ENCODE measurements at places on chromosomes 13 and 19. TPM values are rescaled to one million over a fixed set of nuclear protein-coding genes. Genes with fewer than 3 reads are reported as not detected.

The PSG6 gene
- not detected for total RNA-seq

GRCh38 chr13:113633485-113633873, 24.5 kb downstream of the ATP4B start:
- no peak for DNase-seq

DNA sequence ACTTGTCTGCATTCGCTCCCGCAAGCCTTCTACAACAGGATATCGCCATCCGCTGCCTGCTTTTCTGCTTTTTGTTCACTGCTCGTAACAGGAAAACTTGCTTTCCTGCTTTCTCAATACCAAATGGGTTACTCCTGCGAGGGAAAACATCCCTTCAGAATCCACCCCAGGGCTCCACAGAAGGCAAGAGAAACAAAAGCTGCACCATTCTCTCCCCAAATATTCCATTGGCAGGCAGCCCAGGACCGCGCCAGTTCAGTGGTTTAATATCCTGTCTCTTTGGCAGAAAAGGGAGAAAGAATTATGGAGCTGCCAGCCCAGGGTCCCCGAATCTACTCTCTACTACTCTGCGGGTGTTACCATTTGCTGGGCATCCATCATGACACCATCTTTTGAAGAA, 84.7 kb upstream of the DOCK9 start:
- no peak for DNase-seq

The QPCTL gene
- total RNA-seq, result 42.8 TPM

DNA sequence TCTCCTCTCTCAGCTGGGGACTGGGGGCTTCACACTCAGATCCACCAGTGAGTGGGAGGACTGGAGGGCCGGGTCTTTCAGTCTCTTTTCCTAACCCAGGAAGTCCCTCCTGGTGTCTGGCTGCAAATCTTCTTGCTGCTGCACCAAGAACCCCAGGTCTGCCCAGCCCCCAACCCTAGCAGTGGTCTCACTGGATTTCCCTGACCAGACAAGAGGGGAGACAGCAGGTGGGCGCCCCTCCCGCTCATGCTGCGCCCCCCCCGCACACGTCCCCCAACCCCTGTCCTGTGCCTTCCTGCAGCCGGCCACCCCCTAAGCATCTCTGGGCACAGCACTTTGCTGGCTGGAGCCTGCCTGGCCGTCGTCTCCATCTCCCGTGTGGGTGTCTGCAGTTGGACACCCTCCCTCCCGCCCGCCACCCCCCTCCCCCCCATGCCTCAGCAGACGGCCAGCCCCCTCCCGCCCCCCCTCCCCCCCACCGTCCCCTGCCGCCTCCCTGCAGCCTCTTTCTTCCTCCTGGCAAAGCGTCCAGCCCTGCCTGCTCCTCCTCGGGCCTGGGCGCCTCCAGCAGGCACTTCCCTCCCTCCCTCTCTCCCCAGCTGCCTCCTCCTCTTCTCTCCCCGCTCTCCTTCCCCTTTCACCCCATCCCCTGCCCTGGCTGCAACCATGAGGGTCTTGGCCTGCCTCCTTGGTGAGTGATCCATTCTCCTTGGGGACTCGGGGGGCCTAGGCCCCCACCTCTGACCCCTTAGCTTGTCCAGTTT, at the start of gene SSC5D:
TSS of gene SSC5D (plus strand) at position 513 of the 764 bp plus-strand sequence. CDS start at position 667, 154 bp downstream.
- DNase-seq, result no peak

GRCh38 chr19:44748426-44749254, at the start of gene BCL3:
Gene BCL3 (plus strand): TSS chr19:44748708. CDS start chr19:44748791, 83 bp downstream.
- DNase-seq, result peak; percentile 88

DNA sequence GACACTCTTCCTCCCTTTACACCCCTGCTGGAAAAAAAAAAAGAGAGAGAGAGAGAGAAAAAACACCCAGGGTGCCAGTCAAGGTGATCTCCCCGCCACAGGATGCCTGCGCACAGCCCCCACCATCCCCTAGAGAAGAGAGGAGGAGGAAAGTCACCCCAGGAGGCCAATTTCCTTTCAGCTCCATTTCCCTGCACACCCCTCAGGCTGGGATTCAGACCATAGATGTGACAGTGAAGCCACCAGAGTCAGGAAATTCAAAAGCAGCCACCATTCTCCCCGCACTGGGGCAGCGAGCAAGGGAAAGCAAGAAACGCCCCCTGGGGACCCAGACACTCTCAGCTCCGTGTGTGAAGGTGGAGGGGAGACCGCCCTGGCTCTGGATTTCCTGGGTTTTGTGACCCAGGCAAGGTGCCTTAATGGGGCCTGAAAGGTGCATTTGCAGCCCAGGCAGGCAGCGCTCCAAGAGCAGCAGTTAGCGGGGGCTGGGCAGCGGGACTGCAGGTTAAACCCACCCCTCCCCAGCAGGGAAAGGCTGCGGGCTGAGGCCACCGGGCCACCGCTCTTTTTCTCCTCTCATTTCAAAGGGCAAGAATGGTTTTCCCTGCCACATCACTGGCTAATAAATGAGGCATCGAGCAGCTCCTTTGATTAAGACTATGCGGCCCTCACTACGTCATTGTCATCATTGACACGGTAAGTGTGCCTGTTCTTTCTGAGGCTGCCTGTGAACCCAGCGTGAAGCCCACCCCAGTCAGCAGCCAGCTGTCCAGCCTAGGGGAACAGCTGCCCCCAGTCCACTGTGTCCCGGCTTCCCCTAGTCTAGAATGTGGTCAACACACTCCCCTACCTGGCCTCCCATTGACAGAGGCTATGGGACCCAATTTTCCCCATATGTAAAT, 83.8 kb upstream of the TM9SF2 start:
- DNase-seq, result no peak

The CALR3 gene
- total RNA-seq, result not detected

The CCNA1 gene
- total RNA-seq, result not detected

GRCh38 chr13:44045180-44045562, 165.5 kb downstream of the LACC1 start:
- DNase-seq, result no peak

DNA sequence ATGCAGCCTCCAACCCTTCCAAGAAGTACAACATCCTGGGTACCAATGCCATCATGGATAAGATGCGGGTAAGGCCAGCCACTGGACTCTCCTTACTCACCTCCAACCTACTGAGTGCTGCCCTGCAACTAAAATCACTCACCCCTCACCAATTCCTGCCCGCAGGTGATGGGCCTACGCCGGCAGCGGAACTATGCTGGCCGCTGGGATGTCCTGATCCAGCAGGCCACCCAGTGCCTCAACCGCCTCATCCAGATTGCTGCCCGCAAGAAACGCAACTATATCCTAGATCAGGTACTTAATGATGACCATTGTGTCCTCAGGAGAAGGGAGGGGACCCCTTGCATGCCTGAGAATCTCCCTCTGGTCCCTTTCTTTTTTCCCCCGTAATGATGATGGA, 15.6 kb upstream of the CCDC97 start:
- no peak for DNase-seq

The HNRNPUL1 gene
- total RNA-seq, result 266 TPM

DNA sequence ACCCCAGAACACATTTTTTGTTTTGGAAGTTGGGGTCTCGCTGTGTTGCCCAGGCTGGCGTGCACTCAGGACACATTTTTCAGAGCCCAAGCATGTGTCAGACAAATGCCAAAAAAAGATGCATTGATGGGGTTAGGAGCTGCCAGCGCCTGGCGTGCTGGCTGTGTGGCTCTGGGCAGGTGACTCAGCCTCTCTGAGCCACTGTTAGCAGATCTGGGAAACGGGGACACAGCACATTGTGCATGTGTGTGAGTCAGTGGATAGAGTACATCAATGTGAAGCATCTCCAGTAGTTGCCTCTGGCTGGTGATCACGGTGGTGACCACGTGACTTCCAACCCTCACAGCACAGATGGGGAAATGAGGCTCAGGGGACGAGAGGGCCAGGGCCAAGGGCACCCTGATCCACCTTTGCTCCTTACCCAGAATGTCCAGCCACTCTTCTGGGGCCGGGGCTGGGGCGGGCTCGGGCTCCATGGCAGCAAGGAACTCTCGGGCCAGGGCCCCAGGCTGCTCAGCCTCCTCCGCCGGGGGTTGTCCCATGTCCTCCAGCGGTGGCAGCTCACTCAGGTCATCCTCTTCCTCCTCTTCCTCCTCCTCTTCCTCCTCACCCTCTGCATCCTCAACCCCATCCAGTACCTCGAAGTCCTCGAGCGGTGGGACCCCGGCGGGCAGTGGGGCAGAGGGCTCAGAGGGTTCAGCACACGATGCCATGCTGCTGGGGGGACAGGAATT, 1.9 kb downstream of the FKBP8 start:
- no peak for DNase-seq

- DNase-seq, result no peak
Measured at GRCh38 chr19:16586991-16587832, 15.0 kb upstream of the SLC35E1 start.

The RAX2 gene
- not detected for total RNA-seq

DNA sequence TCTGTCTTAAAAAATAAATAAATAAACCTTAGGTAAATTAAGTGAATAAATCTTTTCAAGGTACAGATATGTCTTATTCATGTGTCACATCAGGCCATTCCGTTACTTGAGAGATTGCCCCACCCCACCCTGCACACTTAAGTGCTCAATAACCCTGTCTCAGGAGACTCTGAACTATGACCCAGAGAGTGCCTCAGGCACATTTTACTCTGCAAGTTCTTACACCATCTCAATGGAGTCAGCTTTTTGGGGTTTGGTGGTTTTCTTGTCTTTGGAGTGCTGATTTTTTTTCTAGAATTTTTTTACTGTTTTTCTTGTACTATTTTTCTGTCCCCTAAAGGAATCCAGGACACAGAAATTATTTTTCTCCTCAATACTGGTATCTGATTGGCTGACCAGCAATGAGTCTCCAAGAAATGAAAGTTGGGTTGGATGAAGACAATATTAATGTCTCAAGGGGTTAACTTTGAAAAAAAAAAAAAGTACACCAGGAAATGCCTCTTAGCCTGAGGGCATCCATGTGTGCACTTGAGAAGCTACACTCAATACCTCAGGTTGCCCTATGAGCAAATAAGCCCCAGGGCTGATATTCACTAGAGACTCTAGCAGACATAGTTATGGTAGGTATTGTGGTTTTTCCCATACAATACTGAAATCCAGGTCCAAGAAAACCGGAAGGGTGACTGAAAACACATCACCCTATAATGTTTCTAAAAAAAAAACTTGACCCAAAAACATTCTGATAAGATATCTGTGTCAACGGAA, 114.6 kb upstream of the ZNF91 start:
- DNase-seq, result peak; percentile 74

GRCh38 chr13:53198017-53198416, 169.4 kb downstream of the OLFM4 start:
- no peak for DNase-seq

DNA sequence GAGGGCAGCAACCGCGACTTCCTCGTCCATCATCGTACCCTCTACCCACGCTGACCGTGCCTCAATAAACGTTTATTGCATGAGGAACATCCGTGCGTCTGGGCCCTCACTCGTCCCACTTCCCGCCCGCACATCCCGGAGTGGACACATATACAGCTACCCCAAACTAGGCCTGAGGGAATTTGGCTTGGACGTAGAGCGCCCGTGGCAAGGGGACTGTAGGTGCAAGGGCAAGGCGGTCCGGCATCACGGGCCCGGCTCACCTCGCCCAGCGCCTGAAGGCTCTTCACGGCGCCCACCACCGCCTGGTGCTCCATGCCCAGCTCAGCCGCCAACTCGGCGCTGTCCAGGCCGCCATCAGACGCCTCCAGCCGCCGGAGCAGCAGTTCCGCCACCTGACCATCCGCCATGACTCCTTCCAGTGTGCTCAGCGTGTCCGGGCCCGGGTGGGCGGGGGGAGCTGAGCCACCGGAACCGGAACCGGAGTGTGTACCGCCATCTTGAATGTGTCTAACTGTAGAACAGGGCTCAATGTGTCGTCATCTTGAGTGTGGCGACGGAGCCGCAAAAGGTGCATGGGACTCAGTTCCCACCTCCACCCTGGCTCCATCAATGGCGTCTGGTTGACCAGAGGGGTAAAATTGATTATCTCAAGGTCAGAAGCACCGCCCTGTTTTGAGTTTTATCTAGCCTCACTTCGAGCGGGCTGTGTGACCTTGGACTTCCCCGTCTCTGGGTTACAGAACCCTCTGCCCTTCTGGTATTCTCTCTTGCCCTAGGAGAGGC, at the start of gene FARSA:
TSS of gene FARSA (minus strand) at position 425 of the 786 bp plus-strand sequence. CDS start at position 410, 15 bp downstream.
- peak; percentile 89 for DNase-seq

The NLRP7 gene
- 0.25 TPM for total RNA-seq

- no peak for DNase-seq
Measured at GRCh38 chr19:50876456-50876855, 3.2 kb downstream of the KLK2 start.

DNA sequence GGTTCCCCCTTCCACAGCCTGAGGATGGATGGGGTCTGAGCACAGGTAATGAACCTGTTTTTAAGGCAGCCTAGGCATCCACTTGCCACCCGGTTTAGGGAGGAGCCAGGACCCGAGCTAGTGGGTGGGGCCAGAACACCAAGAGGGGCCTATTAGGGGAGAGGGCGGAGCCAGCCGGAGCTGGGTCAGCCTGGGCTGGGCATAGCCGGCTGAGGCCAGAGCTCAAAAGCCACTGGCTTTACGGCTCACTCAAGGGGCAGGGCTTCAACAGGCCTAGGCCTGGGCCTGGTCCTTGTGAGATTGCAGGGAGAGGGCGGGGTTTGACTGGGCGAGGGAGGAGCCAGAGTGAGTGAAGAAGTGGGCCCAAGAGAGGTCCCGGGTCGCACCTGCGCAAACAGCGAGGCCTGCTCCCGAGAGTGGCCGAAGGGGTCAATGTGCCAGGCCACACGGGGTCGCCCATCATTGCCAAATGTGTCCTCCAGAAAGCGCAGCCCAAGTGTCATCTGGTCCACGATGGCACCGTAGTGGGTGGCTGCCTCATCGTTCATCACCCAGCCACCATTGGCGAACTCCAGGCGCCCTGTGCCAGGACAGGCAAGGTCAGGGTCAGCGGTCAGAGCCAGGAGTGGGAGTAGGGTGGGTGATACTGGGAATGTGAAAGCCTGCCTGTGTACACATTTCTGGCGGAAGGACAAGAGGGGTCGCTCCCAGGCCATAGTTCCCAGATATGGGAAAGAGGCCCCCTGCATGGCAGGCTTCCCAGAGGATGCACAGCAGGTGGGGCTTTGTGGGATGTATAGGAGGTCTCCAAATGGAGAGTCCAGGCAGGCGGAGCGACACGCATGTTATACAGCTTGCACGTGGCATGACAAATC, 1.9 kb downstream of the MAN2B1 start:
- DNase-seq, result no peak

GRCh38 chr13:109158383-109158782, 529.0 kb downstream of the MYO16 start:
- no peak for DNase-seq

GRCh38 chr19:35253316-35254286, 4.8 kb downstream of the LSR start:
- DNase-seq, result no peak

The WDR87 gene
- not detected for total RNA-seq

The ZNF579 gene
- 49.0 TPM for total RNA-seq

GRCh38 chr19:41637484-41637883, 10.6 kb upstream of the CEACAM4 start:
- DNase-seq, result no peak

Measured in PC-9 (cell line).